ENCODE measurements at places on chromosomes 13 and 19.
A peak's percentile ranks its signal among the peaks of the same experiment; 100 is the strongest.

DNA sequence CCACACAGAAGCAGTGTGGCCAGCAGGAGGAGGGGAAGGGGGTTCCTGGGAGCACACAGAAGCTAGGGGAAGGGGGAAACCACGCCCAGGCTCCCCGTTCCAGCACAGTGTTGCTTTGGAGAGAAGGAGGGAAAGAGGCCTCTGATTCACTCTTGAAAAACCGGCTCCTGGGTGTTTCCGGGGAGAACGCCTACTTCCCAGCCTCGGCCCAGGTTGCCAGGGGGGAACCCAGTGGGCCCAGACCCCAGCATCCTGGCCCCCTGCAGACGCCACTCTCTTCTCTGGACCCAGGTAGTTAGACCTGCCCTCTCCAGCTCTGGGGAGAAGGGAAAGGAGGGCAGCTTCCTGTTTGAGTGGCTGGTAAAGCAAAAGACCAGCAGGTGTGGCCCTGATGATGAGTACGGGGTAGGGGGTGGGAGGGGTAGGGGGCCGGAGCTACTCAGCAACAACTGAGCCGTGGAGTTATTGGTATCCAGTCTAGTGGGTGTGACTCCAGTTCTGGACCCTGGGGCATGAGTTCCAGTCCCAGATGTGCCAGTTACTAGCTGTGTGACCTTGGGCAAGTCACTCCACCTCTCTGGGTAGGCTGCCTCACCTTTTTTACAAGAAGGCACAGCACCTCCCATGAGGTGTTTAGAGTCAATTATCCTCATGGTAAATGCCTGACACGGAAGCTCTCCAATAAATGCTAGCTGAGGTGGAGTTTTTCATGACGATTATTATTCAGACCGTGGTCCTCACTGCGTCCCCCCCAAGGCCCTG, 836 bp downstream of the GIPC1 start:
- DNase-seq, result no peak

DNA sequence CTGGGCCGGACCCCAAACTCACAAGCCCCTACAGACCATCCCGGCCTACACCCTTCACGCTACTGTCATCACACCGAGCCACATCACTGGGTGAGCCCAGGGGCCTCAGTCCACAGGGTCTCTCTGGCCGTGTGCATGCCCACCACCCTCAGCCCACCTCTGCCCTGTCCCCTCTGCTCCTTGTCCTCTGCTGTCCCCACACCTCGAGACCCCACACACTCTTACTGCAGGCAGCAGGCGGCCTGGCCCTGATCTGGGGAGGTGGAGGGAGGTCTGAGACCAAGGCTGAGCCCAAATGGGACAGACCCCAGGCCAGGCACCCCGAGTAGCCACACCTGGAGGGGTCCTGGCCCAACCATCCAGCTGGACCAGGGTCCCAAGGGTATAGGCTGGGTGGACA, 35.2 kb downstream of the PEPD start:
- DNase-seq, result no peak

GRCh38 chr19:48393559-48394330, at the start of gene GRIN2D:
Gene GRIN2D (plus strand): TSS chr19:48393668. CDS start chr19:48398393, 4,725 bp downstream.
- DNase-seq, result no peak

DNA sequence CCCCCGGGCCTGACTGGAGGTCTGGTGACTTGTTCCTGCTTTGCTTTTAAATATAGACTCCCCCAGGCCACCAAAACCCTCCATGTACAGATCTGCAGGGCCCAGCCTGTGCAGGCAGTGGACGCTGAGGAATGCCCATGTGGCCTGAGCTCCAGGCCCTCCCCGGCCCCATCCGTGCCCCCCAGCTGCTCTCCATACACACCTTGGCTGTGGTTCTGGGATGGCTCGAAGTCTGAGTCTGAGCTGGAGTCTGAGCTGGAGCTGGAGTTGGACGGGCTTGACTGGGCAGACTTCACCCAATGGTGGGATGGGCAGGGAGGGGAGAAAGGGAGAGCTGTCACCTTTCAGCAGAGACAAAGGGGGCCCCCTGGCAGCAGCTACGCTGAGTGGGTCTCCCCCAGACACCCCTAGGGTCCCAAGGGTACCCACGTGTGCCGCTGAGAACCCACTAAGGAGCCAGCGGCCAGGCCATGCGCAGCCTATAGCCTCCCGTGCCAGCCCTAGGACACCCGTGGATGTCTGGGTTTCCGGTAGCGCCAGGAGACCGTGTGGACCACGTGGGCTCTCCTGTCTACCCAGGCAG, 61.9 kb downstream of the MLLT1 start:
- no peak for DNase-seq

DNA sequence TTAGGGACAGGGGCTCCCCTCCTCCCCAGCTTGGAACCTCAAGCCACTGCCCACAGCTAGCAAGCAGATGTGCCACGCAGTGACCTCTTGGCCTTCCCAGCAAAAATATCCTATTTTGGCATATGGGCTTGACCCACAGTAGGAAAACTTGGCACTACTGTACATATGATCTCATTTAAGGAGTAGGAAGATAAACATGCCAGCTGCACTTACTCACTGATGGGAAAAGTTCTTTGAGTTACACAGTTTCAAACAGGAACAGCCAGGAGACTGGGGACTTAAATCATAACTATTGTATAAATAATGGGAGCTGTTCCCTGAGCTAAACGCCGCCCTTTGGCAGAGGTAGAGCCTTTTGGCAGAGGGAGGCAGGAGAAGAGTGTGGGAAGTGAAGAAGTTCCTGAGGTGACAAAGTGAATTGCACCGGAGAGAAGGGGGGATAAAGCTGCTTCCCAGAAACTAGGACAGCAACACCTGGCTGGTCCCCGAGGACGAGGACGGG, 6.1 kb downstream of the SACS start:
- DNase-seq, result no peak

GRCh38 chr13:76884186-76884906, 1.9 kb downstream of the KCTD12 start:
- DNase-seq, result no peak

- no peak for DNase-seq
Measured at GRCh38 chr13:93477238-93477637, 250.6 kb downstream of the GPC6 start.

GRCh38 chr19:40594657-40595091, 6.5 kb upstream of the LTBP4 start:
- DNase-seq, result no peak

GRCh38 chr19:14063105-14063504, 1.2 kb upstream of the PALM3 start:
- DNase-seq, result no peak

GRCh38 chr13:36879218-36879938, 40.7 kb downstream of the SMAD9 start:
- no peak for DNase-seq

- DNase-seq, result no peak
Measured at GRCh38 chr13:93378184-93378583, 151.6 kb downstream of the GPC6 start.

DNA sequence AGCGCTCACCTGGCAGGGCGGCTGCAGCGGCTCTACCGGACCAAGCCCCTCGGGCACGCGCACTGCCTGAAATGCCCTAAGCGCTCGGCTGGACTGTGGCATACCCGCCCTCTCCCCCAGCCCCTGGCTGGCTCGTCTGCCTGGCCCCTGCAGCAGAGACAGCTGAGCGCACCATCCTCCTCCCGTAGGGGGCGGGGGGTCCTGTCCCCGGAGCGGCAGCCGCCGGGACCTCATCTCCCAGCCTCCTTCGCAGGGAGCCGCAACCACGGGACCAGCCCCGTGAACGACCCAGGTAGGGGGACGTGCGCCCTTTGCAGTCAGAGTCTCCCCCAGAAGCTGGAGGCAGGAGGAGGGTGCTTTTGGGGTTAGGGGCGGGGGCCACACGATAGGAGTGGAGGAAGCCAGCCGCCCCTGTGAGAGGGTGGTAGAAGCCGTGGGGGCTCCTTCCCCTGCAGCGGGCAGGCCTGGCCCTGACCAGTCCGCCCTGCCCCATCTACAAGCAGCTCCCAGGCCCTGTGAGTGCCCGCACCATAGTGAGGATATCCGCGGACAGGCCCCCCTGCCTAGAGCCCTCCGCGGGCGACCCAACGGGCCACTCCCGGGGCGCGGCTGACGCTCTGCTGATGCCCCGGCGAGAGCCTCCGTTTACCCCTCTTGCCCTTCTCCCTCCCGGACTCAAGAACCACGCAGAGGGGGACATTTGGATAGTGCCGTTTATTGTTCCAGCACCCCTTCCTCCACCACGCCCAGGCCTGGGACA, 34.2 kb downstream of the ZNF787 start:
- no peak for DNase-seq

DNA sequence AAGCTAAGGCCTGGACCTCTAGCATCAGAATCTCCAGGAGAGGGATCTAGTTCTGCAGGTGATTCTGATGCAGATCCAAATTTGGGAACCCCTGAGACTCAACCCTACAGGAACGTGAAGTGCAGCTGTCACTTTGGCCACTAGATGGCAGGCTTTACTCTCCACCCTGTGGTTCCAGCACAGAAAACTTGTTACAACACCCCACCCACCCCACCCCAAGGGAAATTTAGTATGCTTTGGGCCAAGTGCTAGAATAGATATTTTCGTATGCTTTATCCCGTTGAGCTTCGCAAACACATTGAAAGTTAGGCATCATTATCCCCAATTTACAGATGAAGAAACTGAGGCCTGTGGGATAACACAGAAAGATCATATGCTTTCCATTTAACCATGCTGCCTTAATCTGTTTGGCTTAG, 232.0 kb downstream of the B3GLCT start:
- peak; percentile 41 for DNase-seq

DNA sequence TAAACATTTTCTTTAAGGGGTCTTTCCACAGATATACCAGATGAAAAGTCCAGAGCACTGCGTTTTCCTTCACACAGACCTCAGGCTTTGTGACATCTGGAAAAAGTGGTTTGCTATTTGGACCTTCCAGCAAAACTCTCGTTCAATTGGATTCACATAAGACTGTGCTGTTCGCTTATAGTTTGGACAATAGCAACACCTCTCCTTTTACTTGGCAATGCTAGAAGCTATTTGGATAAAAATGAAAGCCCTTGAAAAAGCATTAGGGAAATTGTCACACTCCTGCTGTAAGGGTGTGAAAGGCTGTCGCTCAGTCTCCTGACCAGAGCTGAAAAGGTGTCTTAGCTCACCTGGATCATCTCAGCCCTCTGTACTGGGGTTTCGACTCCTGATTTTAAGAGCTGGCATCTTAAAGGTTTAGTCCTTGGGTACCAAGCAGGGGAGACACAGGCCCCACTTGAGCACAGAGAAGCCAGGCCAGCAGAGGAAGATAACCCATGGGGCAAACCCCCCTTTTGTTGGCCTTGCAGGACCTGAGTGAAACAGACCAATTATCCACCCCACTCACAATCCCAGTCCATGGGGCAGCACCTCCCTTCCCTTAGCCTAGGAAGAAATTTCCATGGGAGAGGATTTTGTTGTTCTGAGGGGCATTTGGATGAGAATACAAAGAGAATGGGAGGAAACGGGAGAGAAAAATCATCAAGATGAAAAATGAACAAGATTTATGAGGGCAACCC, 257.6 kb downstream of the DLEU7 start:
- DNase-seq, result no peak

DNA sequence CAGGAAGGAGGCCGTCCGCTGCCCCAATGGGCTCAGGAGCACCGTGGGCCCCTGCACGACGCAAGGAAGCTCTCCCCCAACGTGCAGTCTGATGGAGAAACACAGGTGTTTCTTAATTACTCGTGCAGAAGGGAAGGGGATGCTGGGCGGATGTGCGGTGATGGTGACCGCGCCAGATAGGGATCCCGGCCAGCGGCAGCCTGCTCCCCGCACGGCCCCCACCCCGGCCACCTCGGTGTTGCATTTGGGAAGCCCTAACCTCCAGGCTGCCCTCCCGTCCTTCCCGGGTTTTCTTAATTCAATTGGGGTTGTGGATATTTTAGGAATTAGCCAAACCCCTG, 254.4 kb downstream of the ZNF536 start:
- DNase-seq, result no peak

DNA sequence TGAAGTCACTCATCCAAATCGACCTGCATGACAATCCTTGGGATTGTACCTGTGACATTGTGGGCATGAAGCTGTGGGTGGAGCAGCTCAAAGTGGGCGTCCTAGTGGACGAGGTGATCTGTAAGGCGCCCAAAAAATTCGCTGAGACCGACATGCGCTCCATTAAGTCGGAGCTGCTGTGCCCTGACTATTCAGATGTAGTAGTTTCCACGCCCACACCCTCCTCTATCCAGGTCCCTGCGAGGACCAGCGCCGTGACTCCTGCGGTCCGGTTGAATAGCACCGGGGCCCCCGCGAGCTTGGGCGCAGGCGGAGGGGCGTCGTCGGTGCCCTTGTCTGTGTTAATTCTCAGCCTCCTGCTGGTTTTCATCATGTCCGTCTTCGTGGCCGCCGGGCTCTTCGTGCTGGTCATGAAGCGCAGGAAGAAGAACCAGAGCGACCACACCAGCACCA, 5.9 kb downstream of the SLITRK5 start:
- no peak for DNase-seq

DNA sequence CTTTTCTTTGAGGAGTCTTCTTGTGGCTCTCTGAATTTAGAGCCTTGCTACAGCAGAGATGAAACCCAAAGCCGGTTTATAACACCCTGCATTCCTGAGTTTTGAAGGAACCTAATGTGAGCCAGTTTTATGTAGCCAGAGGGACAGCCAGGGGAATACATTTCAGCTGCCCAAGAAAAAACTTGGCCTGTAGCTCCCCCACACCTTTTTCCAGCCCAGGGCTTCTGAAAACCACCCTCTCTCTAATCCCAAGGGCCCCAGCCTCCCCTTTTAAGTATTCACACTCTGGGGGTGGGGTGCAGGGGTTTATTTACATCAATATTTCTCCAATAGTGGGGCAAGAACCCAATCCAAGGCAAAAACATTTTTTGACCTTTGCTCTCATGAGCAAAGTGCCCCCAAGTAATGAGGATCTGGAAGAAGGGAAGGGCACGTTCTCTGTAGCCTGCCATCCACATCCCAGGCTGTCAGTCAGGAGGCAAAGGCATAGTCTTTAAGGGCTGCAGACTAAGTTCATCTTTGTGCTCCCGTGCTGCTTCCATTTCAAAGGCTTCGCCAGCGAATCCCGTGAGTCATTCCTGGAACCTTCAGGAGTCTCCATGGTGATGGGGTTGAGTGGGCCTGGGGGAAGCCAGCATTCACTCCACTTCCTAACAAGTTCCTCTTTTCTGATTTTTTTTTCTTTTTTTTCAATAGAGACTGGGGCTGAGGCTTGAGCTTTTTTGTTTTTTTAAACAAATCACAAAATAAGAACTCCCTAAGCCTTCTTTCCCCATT, 33.2 kb upstream of the MEDAG start:
- no peak for DNase-seq

DNA sequence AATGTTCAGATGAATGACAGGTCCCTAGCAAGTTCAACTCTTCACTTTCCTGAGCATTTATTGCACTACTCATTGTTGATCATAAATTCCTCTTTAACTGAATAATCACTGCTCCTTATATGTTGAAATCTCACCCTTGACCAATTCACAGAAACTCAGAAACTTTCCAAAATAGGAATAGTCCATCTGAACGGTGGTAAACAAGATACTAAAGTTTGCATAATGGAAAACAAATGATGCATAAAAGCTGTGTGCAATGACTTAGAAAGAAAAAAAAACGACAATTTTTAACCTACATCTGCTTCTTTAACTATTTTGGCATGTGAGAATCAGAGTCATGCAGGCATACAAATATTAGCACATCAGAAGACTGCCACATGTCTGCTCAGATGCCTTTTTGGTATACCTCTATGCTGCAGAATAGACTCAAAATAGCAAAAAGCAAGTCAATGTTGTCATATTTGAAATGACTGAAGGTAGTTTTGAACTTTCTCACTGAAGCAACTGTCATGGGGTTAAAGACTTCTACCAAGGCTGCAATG, 34.8 kb downstream of the SLC10A2 start:
- no peak for DNase-seq

All from activated CD4-positive, alpha-beta T cell treated with anti-CD3 and anti-CD28 coated beads for 24 hours (primary cell).